ENCODE measurements at places on chromosomes 6 and 20. TPM values are rescaled to one million over a fixed set of nuclear protein-coding genes. Genes with fewer than 3 reads are reported as not detected.

GMPR gene
- polyA plus RNA-seq: 7.3 TPM

CNR1 gene
- not detected for polyA plus RNA-seq

SOBP gene
- not detected for polyA plus RNA-seq

BANF2 gene
- not detected for polyA plus RNA-seq

TFAP2C gene
- polyA plus RNA-seq: 4.4 TPM
